Activated CD8-positive, alpha-beta T cell treated with anti-CD3 and anti-CD28 coated beads, Interleukin-2, amount 10 ng/mL, durations not matched to agents 7 days and 5 days (primary cell): ENCODE measurements at places on chromosomes 5 and 9. TPM values are rescaled to one million over a fixed set of nuclear protein-coding genes. Genes with fewer than 3 reads are reported as not detected.

GRCh38 chr5:54561651-54562050, 44.1 kb downstream of the SNX18 start:
- DNase-seq, result no peak

SPINK6 gene
- not detected for total RNA-seq

DNA sequence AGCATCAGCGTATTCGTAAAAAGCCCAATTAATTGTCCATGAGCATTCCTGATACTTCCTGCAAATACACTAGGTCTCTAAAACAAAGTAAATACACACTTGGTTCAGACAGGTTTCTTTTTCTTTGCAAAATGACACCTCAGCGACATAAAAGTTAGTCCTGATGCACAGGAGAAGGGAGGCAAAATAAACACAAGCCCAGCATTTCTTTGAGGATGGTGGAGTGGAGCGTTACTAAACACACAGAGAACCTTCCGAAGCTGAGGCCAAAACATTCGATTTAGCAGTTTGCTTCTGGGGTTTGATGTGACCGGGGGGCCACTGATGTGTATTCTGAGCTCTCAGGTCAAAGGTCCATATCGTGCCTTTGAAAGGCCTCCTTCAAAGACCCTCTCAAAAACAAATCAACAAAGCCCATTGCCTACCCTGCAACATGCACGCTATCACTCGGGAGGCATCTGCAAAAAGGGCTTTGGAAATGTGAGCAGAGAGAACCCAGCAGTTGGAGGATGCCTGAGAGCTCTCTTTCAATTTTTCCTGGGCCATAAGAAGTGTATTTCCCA, 268.4 kb upstream of the PANK3 start:
- DNase-seq, result no peak

GRCh38 chr9:35669331-35670145, 4.2 kb upstream of the CA9 start:
- no peak for DNase-seq

COL15A1 gene
- 0.76 TPM for total RNA-seq

- DNase-seq, result no peak
Observed at GRCh38 chr5:143182901-143183820, 220.3 kb downstream of the NR3C1 start.

C9orf43 gene
- 0.60 TPM for total RNA-seq

IL31RA gene
- not detected for total RNA-seq

GRCh38 chr9:114006155-114006550, 71.9 kb downstream of the AMBP start:
- no peak for DNase-seq

DNA sequence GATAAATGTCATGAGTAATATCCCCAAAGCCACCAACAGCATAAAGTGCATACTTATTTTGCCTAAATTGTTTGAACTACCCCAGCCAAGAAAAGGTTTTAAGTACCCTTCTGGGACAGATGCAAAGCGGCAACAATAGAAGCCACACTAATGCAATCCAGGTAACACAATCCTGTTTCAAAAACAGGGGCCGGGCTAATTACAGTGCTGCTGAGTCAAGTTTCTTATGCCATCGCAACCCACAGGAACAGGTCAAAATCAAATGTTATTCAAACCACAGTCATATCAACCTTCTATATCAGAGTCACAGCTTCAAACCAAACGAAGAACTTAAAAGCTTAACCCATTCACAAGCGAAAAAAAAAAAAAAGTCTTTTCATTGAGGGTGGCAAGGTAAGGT, 28.3 kb downstream of the EBF1 start:
- DNase-seq, result no peak

- DNase-seq, result no peak
Observed at GRCh38 chr9:98642661-98643312, 65.9 kb downstream of the GABBR2 start.

TXNDC8 gene
- not detected for total RNA-seq

GRCh38 chr9:124733964-124734740, 37.0 kb downstream of the NR6A1 start:
- DNase-seq, result no peak

PCDHGB4 gene
- total RNA-seq, result not detected

- no peak for DNase-seq
Observed at GRCh38 chr5:115033861-115034260, 135.8 kb downstream of the TRIM36 start.

GRCh38 chr5:122996091-122996490, 40.4 kb downstream of the PPIC start:
- no peak for DNase-seq

DNA sequence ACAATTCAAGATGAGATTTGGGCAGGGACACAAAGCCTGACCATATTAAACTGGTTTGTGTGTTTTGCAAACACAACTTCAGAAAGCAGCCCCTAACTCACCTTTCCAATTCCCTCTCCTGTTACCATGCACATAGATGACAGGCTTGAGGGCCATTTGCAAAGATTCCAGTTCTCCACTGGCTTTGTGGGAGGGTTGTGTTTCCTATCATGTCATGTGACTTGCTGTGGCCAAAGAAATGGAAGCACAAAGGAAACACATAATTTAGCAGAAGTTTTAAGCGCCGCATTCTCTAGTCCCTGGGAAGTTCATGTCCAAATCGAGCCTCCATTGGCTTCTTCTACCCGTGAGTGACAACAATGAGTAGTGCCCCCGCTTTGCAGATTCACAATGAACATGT, 57.9 kb upstream of the CDH6 start:
- DNase-seq, result no peak

DNA sequence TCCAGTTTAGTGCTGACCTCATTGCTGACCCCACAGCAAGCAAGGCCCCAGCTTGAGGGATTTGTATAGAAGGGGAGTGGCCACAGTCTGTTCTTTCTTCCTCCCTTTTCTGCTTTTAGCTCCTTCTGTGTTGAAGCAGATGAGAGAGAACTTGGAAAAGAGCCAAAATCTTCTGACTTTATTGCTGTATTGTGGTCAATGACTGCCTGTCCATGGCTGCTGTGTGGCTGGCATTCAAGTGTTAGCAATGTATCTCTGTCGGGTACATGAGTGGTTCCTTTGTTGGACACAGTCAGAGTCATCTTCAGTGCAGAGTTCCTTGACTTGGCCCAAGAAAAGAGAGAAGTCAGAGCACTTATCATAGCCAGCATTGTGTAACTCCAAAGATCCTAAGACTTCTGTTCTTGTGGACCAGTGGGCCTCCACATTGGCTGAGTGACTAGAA, 154.1 kb downstream of the LRRC70 start:
- DNase-seq, result no peak
